Effector memory CD4-positive, alpha-beta T cell (primary cell): ENCODE measurements at places on chromosomes 5 and 9.

- DNase-seq = no peak
Measured at GRCh38 chr9:91177661-91178280, 183.9 kb downstream of the AUH start.

GRCh38 chr9:21559402-21560280 is 77.5 kb upstream of the IFNE start:
- DNase-seq = peak; percentile 32

GRCh38 chr5:147344861-147345260 is 110.0 kb downstream of the STK32A start:
- DNase-seq = no peak

GRCh38 chr9:18438300-18438925 is 35.5 kb upstream of the ADAMTSL1 start:
- DNase-seq = no peak

GRCh38 chr9:18371621-18372020 is 102.3 kb upstream of the ADAMTSL1 start:
- DNase-seq = no peak

DNA sequence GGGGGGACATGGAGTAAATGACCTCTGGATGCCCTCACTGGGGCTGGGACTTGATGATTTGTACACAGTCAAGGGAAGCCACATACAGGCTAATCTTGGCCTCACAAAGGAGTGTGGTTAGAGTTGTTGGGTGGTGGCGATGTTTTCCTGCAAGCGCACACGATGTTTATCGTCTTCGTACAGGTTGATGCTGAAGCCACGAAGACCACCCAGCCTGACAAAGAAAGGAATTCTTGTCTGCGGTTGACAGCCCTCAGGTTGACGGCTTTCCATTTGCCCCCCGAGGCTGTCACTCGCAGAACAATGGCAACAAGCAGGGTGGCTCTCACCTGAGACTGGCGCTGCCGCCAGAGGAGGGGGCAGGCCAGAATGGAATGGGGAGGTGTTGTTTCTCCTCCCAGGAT is 14.1 kb upstream of the XPA start:
- DNase-seq = no peak

- DNase-seq = no peak
Measured at GRCh38 chr5:126471875-126472537, 48.8 kb downstream of the GRAMD2B start.

- DNase-seq = no peak
Measured at GRCh38 chr5:57989378-57989777, 470.5 kb downstream of the PLK2 start.

DNA sequence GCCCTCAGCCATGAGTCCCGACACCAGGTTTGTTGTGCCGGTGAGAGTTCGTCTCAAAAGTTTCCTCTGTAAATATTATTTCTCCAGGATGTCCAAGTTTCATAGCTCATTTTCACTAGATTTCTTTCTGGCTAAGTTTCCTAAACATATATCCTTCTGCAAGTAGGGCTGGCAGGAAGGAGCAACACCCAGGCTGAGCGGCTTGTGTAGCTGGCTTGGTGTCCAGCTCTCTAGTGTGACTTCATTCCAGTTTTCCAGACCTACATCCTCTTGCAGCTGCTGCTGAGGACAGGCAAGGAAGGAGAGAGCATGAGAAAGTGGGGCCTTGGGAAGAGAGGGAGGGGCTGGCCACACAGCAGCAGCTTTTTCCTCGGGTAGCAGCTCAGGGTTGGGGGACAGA is 80.3 kb downstream of the FGF1 start:
- DNase-seq = no peak

DNA sequence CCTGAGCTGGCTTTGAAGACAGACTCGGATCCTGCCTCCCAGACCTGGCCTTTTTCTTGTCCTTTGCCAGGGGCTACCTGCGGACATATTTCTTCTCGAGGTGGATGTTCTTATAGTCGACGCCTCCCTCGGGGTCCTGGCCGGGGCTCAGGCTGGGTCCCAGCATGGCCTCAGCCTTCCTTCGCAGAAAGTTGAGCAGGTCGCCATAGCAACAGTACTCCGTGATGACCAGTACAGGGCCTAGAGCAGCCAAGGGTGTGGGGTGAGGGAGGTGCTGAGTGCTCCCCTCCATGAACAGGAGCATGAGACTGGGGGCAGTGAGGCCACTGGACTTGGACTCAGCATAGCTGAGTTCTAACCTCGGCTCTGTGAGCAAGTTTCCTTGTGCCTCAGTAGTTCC is 26.7 kb downstream of the CSF1R start:
- no peak for DNase-seq

DNA sequence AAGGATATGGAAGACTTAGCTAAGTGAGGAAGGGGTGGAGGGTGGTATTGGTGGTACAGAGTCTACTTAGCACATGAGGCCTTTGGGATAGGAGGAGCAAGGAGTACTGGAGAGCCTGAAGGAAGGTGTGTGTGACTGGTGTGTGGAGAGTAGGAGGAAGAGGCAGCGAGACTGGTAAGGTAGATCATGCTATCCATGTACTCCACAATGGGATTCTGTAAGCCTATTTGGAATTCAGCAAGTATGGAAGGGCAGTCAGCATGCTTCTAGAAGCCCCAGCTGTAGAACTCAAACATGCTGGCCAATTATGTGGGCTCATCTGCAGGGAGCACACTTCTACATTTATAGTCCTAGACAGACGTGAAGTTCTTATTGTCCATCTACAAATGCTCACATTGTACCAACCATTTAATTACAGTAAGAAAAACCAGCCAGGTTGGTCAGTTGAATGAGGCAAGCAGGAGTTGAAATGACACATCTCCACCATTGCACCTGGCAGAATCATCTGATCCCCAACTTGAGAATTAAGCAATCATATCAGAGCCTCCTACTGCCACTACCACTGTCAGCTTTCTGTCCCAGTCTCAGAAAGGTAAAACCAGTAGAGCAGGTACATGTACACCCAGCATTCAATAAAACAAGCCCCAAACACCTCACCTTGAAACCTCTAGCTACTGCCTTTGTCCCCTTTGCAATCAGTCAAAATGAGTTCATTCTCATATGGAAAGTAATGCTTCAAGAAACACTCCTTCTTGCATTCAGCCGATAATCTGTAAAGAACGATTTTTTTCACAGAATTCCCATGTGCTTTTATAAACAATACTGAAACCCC is 60.9 kb upstream of the GLRX start:
- no peak for DNase-seq

- no peak for DNase-seq
Measured at GRCh38 chr9:79687131-79687447, 115.3 kb downstream of the TLE4 start.

GRCh38 chr9:36765468-36766341 is 193.0 kb downstream of the MELK start:
- peak; percentile 79 for DNase-seq

GRCh38 chr5:50697739-50698138 is 31.3 kb downstream of the PARP8 start:
- DNase-seq = no peak

DNA sequence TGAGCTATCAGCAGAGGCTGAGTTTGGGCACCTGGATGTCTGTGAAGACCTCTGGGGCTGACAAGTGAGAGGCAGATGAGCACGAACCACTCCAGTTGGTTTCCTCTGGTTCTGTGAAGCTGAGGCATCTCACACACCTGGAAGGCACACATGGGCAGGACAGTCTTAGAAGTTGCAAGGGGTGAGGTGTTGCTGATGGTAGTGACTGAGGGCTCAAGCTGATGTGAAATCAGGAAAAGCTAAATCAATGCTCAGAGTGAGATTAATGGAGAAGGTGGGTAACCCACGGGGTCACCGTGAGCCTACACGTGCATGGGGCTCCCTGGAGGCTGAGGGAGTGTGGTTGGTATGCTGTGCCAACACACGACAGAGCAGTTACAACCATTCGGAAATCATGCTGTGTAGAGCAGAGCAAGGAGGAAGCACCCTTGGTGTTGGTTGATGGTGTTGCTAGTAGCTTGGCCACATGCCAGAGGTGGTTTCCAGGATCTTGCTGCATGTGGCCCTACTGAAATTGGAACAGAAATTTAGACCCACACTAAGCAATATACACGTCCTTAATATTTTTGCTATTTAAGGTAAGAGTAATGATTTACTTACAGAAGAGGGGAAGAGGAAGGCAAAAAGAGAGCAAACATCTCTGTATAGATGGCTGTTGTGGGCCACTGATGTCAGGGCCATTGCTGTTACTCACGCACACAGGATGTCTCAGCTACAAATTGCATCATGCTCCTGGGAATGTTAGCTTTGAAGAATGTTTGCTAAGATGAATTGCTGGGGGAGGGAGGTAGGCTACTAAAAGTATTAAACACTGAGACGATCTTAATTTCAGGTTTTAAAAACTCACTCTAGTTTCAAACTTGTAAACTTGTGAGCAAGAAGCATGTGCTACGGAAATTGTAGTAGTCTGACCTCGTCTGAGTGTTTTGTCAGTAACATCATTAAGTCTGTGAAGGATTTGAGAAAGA is 170.5 kb downstream of the ARHGEF28 start:
- DNase-seq = no peak
